Hepatic stellate cell (primary cell): ENCODE measurements at places on chromosomes 12 and 14.

DNA sequence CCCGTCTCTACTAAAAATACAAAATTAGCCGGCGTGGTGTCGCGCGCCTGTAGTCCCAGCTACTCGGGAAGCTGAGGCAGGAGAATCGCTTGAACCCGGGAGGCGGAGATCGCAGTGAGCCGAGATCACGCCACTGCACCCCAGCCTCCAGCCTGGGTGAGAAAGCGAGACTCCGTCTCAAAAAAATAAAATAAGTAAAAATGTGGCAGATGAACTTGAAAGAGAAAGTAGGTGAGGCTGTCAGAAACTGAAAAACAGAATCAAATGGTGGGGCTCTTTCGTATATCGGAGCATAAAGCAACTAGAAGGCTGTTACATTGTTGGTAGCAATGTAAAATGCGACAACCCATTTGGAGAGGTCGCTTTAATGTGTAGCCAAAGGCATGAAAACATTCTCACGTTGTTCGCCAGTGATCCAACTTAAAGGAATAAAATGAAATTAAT lies 767 bp upstream of the CCNT1 start:
- no peak for DNase-seq

- DNase-seq, result no peak
Measured at GRCh38 chr14:97379091-97379531, 581.9 kb downstream of the VRK1 start.

GRCh38 chr14:98685725-98686124 lies 586.3 kb downstream of the BCL11B start:
- no peak for DNase-seq

GRCh38 chr14:56760164-56760914 lies 49.9 kb downstream of the OTX2 start:
- no peak for DNase-seq

DNA sequence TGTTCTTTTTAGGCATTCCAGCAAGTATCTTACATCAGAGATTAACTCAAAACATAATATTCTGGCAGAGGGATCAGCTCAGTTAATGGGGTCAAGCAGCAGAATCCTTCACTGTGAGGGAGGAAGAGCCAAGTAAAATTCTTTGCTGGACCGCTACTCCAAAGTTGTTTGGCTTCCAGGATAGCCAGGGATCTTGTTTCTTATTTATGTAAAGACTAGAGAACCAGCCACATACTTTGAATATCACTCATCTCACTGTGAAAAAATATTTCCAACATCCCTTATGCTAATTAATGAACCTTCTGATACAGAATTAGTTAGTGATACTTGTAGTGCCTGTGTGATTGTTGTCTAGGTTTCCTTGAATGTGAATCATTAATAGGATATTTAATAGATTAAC lies 94.2 kb downstream of the PLEKHA5 start:
- DNase-seq, result no peak

GRCh38 chr12:57001448-57001906 lies 4.9 kb downstream of the ZBTB39 start:
- DNase-seq, result peak; percentile 82

DNA sequence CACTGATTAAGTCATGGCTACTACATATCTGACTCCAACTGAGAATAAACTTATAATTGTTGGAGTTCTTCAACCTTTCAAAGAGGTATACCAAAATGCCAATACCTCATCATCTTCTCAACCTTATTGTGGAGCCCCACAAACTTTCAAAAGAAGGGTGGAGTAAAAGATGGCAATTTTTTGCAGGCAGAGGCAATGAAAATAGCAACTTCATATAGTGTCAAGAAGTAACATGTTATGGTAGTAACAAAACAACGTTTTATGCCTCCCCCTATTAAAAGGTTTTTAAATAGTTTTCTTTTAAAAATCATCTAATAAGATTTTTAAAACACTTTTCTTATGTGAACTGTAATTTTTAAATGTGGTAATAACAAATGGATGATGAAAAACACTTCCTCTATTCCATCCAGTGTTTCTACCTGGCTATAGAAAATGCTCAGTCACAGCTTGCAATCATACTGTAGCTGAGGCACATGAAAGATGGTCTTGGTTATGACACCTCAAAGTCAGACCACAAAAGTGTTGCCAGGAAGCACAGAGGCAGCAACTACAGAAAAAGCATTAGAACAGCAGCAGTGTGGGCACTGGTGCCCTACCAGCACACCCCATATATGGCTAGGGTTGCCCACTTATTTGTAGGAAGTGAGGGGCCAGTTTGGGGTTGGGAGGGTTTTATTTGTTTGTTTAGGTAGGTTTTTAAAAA lies 7.0 kb downstream of the PPP1R12A start:
- no peak for DNase-seq

GRCh38 chr14:90551070-90551704 lies 154.4 kb downstream of the CALM1 start:
- peak; percentile 78 for DNase-seq
